ENCODE measurements at places on chromosomes 7 and 10. TPM values are rescaled to one million over a fixed set of nuclear protein-coding genes. Genes with fewer than 3 reads are reported as not detected.

- no peak for DNase-seq
Measured at GRCh38 chr10:131818510-131819234, 82.1 kb upstream of the PPP2R2D start.

DNA sequence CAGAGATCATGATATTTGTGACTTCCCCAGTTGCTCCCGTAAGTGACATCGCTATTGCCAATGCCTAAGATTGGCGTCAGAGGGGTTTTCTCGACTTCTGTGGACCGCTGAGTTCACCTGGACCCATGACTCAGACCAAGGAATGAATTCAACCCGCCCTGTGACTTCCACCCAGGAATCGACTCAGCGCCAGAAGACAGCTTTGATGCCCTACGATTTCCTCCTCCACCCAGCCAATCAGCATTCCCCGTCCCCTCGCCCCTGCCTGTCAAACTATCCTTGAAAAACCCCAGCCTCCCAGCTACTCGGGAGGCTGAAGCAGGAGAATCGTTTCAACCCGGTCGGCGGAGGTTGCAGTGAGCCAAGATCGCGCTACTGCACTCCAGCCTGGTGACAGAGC, 58.3 kb downstream of the MICALL2 start:
- no peak for DNase-seq

- DNase-seq = no peak
Measured at GRCh38 chr7:85103962-85104361, 82.9 kb downstream of the SEMA3D start.

GRCh38 chr10:131625041-131625440, 275.8 kb upstream of the PPP2R2D start:
- DNase-seq = no peak

DNA sequence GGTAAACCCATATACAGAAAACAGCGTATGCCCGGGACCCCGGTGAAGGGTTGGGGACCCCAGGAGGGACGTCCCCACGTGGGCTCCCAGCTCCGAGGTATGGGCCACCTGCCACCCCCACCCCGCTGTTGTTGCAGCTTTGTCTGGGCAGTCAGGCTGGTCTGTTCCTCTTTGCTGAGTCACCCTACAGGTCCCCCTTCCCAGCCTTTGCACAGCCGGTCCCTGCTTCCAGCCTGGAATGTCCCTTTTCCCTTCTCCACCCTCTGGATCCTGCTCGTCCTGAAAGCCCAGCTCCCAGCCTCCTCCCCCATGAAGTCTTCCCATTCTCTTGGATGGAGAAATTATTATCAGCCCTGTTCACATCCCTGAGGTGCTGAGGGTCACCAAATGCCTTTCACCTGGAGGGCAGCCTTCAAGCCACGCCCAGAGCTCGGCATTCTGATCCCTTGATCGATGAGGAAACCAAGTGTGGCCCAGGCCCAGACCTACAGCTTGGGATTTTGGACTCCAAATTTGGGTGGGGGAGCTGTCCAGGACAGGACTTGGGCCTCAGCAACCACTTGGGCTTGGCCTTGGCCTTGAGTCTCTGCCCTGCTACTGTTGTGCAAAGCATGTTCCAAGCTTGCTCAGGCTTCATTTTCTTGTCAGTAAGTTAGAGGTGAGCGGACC, 2.6 kb downstream of the CLDN4 start:
- no peak for DNase-seq

DNA sequence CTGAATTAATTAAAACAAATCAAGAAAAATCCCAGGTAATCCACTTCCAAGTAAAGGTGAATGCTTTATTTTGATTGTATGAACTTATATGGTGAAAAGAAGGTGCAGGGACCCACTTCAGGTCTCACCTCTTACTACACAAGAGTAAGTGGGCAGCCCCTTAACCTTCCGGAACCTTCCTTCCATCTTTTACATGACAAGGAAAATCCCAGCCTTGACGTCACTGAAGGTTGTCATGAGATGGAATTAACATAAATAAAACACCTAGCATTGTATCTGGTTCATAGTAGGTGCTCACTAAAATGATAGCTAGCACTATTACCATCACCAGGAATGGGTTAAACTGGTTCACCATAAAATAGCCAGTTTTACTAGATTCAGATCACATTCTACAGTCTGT, 119.5 kb downstream of the ICA1 start:
- DNase-seq = no peak

DNA sequence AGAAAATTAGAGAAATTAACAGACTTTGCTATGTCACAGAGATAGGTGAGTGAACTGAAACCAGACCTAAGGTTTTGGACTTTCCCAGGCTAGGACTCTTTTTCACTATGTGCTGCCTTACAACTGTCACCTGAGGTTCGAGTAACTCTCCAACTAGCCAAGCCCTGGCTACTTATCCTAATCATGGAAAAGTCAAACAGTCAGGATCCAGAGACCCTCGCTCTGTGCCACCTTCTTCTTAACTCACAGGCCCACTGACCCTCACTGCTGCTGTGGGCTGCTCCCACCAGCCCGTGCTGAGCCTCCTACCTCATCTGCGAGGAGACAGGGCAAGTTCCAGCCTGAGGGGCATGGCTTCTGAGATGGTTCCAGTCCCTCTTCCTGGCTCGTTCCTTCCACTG, 211.4 kb upstream of the KLF14 start:
- no peak for DNase-seq

DNA sequence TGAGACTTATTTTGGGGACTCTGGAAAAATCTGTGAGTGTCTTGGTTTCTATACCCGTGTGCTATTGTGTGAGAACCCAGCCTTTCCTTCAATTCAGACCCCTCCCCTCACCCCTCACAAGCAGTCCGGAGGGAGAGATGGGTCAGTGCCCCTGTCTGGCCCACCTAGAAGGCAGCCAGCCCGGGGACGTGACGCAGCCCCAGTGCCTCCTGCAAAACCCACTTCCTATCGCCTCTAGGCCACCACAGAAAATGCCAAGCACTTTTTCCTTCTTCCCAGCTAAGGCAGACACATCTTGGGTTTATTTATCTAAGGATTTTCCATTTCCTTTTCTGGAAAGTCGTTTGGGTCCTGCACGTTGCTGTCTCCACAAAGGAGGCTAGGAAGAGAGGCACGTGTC, 11.6 kb upstream of the AQP1 start:
- no peak for DNase-seq

DNA sequence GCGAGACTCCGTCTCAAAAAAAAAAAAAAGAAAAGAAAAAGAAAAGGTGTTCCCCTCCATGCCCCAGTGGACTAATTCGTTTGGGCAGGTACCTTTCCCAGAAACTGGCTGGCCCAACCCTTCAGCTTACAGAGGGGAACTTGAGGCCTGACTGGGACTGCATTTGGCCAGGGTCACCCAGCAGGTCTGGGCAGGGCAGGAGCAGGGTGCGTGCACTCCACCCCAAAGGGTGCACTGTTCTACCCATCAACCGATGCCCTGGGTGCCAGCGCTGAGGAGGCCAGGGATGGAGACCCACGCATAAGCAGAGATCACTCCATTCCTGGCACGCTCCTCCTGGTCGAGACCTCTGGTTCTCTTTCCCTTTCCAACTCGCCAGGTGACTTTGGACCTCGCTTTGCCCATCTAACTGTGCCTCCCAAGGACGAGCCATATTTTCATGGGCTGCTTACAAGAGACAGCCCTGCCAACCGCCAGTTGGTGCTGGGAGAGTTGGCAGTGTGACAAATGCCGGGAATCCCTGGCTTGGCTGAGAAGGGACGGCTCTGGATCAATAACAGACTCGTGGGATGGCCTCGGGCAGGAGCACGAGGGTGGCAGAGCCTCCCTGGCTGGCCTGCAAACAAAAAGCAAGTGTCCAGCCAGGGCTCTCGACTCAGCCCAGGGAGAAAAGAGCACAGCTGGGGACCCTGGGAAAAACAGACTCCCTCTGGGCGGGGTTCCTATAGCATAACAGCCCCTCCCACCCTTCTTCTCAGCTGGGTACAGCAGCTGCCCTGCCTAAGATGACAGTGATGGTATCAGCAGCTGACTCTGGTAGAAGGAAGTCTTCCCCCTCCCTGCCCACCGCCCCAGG, 7.9 kb downstream of the HSPB1 start:
- DNase-seq = no peak

DNA sequence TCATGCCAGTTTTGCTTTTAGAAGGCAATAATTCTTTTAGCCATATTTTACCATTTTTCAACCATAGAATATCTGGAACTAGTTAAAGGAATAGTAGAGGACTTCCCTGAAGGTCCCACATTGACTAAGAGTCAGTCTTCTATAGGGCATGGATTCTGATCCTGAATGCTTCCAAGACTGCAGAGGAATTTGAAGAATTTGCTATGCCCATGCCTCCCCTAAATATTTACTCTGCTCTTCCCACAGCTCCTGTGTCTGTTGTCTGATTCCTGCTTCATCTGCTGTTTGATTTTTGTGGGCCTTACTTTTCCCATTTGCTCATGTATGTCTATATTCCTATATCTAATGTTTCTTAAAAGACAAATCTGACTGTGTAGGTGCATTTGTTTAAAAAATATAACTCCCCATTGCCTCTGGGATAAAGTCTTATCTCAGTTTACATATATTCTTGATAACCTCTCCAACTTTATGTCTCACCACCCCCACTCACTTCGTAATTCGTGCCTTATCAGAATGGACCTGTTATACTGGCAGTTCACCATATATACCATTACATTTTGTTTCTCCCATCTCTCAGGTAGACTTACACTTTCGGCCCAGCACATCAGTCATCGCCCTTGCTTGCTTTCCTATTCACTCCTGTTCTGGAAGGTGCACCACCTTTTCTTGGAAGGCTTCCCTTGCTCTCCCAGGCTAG, 33.9 kb downstream of the LRRC4 start:
- no peak for DNase-seq

GRCh38 chr7:31603046-31603445, 84.0 kb upstream of the PPP1R17 start:
- DNase-seq = no peak

GRCh38 chr7:121330053-121330833, 1.4 kb downstream of the WNT16 start:
- DNase-seq = no peak

GRCh38 chr7:38855867-38856266, 53.1 kb downstream of the VPS41 start:
- DNase-seq = no peak

DNA sequence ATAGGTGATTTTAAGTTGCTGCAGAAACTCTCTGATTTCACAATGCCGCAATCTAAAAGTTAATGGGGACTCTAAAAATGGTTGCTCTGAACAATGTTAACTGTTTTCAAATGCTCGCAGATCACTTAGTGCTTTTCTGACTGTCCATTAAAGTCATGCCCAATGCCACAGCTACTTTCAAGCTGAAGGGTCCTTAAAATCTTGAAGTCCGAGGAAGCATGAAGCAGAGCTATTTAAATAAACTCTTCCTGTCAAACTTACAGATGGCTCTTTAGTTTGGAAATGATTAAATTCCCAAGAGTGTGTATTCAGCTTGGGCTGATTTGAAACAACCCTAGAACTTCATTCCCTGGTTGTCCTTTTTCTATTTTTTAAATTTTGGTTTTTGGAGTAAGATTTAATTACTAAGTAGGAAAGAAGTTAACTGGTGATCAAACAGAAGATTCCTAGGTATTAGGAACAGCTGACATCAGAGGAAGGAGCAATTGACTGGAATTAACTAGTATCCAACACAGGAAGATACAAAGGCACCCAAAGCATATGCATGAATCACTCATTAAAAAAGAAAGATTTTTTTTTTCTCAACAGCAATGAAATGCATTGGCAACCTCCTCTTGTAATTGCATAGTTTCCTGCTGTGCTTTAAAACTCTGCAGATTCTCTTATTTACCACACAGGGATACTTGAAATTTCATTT, 105.1 kb downstream of the NRP1 start:
- no peak for DNase-seq

DNA sequence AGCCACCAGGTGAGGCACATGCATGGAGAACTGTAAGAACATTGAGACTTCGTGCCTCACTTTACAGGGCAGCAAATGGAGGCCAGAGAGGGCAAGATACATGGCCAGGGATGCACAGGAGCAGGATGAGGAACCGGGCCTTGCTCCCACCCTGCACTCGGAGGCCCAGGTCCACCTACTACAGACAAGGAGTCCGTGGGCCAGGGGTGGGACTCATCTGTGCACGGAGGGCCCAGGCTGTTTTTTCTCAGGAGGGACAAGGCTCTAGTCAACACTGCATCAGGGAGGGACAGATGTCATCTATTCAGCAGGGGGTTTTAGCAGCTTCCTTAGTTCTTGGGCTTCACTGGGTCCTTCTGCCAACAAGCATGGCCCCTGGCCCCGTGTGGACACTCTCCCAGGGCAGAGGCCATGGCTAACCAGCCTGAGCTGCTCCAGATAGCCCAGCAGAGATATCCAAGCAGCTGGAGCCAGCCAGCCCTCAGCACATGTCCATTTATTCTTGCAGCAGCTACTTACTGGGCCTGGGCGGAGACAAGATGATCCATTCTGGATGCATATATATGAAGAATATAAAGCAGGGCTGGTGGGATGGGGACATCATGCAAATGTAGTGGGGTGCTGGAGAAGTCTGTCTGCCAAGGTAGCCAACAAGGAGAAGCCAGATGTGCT, 134.5 kb upstream of the RET start:
- no peak for DNase-seq

DNA sequence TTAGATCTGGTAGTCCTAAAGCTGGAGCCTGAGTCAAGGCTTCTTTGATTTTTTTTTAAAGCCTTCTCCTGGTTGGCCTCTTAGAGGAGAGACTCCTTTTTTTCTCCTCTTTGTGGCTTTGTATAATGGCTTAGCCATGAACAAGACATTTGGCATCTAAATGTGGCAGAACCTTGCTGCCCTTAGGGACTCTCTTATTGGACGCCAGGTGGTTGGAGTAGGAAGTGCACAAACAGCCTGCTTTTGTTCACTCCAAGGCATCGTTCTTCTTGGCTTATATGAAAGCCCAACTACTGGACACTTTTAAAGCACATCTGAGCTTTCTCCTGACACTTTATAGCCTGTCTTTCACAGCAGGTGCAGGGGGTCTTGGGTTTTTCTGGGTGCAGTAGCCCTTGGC, 25.0 kb downstream of the ZPBP start:
- DNase-seq = no peak

DNA sequence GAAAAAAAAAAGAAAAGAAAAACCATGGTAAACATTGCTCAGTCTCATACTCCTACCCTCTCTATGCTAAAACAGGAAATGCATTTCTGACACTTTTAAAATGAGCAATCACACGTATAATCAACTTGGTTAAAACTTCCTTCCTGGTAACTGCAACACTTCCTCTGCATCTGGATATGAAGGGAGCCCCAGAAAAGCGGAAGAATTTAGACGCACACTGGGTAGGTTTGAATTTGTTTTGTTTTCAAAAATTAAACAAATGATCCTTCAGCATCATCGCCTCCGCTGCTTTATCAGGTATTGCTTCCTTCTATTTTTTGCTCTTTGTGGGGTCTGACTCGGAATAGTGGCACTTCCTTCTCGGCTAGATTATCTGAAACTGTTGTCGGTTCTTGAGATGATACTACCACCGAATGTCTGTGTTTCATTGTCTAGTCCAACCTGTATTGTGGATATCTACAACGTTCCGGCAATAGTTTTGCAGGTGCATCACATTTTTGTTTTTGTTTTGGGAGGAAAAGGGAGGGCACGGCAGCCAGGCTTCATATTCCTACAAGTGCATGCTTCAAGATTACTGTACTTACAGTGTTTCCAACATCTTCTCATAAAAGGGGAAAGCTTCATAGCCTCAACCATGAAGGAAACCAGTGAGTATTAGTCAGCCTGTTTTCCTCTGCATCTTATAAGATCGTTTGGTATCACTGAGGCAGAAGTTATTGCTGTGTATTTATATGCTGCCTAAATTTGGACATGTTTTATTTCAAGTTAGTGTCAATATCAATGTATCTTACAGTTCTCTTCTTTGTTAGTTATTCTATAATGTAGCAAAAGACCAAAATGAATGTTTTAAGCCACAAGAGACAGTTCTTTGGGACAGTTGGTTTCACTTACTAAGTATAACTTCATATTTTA, at the start of gene PIK3CG:
Gene PIK3CG, plus strand, starts transcription at position 153 of the 912 bp plus-strand sequence. CDS start 2,280 bp downstream, outside the sequence.
- DNase-seq = no peak

FFAR4 gene
- not detected for polyA plus RNA-seq

CRYGN gene
- polyA plus RNA-seq = 4.4 TPM

SLC26A5 gene
- 0.75 TPM for polyA plus RNA-seq

ARPC1A gene
- polyA plus RNA-seq = 108 TPM
